ENCODE measurements at places on chromosomes 3 and 15.

- DNase-seq: no peak
Observed at GRCh38 chr3:89052386-89052785, 55.0 kb upstream of the EPHA3 start.

DNA sequence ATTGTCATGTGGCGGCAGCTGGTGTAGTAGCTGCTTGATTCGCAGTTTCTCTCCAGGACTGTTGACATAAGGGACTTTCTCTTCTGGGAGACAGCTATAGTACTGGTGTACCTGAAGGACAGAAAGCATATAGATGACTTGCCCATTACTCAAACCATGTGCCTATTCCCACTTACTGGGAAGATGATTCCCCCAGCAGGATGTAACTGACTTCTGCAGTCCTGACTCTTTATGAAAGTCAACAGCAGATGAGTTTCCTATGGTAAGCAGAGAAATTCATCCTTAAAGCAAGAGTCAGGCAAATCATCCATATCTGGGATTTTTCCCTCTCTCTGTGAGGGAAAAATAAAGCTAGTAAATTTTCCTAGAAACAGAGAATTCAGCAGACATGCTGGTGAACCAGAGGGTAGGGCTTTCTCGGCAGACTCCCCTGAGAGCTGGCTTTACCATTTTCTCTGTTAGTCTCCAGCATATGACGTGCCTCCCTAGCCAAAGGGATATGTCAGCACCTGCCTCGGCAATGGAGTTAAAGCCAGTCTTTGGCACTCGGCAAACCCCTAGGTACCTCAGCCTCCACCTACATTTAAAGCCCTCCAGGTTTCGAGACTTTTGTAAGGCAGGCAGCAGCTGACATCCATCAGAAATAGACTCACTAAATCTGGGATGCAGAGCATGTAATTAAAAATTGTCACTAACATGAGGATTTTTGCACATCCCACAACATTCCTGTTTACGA is 62.1 kb downstream of the PRICKLE2 start:
- DNase-seq: no peak

GRCh38 chr3:155682426-155683343 is 62.2 kb downstream of the PLCH1 start:
- DNase-seq: no peak

GRCh38 chr15:87563869-87564268 is 692.7 kb downstream of the NTRK3 start:
- DNase-seq: no peak

GRCh38 chr15:57387564-57388076 is 11.3 kb downstream of the CGNL1 start:
- DNase-seq: no peak

GRCh38 chr3:183400352-183400751 is 28.1 kb downstream of the MCF2L2 start:
- DNase-seq: no peak

- no peak for DNase-seq
Observed at GRCh38 chr15:39589193-39589814, 8.4 kb downstream of the THBS1 start.

DNA sequence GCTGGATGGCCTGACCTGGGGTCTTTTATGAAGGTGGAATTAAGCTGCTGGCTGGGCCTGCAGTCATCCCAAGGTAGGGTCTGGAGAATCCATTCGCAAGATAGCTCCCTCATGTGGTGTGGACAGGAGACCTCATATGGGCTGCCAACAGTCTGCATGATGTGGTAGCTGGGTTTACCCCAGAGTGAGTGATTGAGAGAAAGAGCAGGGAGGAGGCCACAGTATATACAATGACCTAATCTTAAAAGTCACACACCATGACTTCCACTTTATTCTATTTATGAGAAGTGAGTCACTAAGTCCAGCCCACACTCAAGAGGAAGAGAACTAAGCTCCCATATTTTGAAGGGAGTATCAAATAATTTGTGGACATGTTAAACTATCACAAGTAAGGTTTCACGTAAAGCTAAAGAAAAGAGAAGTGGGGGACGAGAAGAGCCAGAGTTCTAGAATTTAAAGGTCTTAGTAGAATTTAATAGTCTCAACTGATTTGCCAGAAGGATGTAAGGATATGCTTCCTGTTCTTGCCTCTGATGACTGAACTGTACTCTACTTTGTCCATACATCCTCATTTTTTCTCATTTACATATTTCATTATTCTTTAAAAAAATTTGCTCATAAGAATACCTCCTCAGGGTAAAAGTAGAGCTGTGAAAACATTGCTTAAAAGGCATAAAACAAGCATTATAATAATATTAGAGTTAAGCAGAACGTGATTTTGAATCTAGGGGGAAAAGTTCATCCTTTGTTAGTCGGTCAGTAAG is 184.4 kb downstream of the PEX5L start:
- DNase-seq: no peak

DNA sequence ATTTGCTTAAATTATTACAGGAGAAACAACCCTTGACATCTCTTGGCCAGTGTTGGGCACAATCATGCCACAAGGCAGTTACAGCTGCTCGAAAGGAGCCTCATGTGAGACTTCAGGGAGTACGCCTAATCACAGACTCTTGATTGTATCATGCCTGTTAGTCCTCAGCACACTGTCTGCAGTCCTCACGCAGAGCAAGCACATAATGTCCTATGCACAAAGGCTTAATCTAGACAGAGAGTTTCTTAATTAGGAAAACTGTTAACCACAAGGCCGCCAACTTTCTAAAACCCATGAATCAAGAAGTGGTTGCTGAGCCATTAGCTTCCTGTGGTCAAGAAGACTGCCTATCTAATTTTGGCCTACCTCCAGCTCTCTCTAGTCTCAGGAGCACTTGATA is 172.0 kb downstream of the UNC13C start:
- DNase-seq: no peak

DNA sequence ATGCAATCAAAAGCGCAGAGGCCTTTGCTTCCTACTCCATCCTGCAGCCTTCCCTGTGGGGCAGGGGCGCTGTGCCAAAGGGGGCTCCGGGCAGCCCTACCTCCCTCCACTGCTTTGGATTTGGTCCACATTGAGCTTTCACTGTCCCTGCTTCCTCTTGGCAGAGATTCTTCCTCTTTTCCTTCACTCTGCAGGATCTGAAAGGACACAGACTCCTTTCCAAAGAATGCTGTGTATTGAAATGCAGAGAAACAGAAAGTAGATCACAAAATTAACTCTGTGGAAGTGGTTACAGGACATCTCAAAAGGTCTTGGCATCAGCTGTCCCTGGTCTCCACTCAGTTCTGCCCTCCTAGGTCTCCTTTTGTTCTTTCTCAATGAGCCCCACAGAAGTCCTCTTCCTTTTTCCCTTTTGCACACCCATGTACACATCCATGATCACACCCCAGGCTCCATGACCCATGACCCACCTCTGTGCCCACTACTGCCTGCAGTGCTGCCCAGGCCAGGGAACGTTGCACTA is 64.1 kb downstream of the CCR1 start:
- no peak for DNase-seq

GRCh38 chr3:197820550-197821335 is 29.7 kb downstream of the LRCH3 start:
- DNase-seq: no peak

DNA sequence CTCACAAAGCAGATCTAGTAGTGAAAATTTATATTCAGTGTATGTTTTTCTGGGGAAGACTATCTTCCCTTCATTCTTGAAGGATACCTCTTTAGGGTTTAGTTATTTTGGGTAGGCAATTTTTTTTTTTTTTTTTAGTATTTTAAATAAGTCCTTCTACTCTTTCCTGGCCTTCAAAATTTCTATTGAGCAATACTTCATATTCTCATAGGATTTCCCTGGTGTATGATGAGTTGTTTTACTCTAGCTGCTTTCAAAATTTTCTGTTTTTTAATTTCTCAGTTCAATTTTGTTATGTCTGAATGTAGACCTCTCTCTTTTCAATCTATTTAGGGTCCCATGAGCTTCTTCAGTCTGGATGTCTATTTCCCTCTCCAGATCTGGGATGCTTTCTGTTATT is 74.3 kb upstream of the PLSCR4 start:
- no peak for DNase-seq

GRCh38 chr3:126755866-126756265 is 51.8 kb downstream of the CHCHD6 start:
- no peak for DNase-seq

DNA sequence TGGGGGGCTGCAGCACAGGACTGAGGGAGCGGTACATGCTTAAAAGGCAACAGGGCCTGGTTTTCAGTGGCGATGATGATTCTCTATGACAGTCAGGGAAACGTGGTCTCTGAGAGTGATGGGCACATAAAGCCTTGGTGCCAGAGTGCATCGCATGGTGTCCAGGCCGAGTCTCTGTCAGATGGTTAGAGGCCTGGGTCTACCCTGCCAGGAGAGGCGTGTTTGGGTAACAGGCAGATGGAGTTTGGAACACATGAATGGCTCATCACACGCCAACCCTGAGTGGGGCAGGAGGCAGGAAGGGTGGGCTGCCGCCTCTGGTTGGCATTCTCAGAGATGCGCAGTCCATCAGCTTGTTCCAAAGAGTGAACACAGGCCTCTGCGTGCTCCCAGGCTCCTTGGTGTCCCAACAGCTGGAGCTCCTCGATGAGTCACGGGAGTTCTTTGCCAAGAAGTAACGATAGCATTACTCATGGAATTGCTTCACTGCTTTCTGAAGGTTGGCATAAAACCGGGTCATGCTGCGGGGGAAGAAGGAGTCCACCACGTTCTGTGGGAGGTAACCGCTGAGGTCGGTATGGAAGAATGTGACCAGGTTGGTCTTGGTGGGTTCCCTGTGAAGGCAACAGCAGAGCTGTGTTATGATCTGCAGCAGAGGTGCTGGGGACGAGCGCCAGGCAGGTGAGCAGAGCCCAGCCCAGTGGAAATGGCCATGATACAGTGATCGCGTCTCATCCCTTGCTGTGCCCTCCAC is 11.0 kb downstream of the STARD5 start:
- DNase-seq: no peak

DNA sequence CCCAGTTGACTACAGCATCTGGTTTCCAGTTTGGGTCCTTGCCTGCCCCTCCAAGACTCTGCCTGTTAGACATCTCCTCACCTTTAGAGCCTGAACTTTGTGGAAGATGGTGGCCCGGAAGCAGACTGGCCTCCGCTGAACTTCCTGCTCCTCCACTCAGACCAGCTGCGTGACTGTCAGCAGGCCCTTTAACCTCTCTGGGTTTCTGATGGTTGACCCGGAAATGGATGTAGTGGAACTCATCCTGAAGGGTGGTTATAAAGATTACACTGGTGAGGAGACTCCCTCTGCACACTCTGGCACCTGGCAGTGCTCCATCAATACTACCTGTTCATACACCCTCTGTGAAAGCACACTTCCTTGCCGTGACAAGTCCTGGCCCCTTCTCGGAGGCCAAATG is 151.9 kb upstream of the TLE3 start:
- DNase-seq: no peak

DNA sequence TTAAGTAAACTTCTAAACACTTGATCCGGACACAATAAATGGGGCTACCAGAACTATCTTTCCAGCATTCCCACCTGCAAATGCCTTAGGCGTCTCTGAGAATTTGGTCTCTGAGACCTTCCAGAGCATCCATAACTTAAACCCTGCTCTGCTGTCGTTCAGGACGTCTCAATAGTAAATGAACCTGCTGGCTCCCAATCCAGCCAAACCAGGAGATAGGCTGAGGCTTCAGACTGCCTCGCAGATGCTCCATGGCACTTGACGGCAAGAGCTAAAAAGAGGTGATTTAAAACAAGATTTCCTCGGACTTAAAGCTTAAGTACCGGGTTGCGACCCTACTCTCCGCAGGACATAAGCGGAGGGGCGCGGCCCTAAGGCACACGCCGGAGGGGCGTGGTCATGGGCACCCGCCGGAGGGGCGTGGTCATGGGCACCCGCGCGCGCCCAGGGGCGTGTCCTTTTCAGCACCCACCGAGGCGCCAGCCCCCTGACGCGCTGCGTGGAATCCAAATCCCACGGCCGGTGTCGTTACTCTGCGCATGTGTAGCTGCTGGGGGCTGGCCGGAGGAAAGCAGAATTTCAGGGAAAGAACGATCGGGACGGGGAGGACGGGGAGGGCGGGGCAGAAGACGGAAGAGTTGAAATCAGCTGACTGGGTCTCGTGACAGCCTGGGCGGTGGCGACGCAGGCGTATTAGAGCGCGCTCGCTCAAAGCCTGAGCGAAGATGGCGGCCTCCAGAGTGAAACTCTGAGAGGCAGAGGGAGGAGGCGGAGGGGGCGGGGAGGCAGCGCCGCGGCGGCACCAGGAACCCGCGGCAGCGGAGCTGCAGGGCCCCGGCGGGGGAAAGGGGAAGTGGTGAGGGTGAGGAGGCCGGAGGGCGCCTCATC is at the start of gene DNAJC13:
Gene DNAJC13, plus strand, starts transcription at position 696 of the 888 bp plus-strand sequence. CDS start 17,049 bp downstream, outside the sequence.
- peak; percentile 78 for DNase-seq

DNA sequence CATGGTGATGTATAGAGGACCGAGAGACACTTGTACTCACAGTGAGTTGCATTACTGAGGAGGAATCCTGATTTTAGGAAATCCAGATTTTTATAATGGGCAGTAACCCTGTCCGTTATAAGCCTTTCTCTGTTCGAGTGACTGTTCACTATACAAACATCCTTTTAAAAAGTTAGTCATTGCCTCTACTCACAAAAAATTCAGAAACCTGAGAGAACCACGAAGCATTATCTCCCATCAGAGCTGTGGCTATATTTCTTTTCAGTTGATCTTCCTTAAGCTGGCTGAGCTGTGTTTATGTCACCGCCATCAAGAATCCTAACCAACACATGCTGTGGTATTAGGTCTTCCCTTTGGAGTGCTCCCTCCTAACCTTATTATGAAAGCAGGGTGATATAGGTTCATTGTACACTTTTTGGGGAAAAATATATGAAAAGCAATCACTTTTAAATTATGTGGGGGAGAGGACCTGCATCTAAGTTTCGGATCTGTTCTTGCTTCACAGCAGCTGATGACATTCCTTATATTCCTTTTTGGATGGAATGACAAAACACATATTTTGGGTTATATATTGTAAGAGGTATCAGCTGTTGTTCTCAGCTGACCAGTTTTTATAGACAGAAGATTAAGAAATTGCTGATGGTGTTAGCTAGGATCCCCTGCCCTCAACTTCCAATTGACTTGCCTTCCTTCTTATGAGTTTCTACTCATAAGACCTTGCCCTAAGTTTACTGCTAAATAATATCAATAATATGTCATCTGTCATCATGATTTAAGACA is 465.9 kb upstream of the RASGRP1 start:
- DNase-seq: no peak

GRCh38 chr3:72663429-72663828 is 184.8 kb downstream of the SHQ1 start:
- DNase-seq: no peak

DNA sequence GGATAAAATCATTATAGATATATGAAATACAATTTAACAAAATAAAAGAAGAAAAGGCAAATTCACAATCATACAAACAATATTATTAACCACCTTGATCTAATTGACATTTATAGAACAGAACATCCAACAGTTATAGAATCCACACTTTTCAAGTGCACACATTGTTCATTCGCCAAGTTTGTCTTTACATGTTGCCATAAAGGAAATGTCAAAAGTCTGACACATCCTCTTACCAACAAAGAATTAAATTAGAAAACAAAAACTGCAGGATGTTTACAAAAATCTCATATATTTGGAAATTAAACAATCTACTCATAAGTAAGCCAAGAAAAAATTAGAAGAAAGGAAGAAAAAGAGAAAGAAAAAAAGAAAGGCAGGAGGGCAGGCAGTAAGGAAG is 909.2 kb upstream of the EPHA6 start:
- DNase-seq: no peak
